ENCODE measurements at places on chromosomes 1 and 21.

DNA sequence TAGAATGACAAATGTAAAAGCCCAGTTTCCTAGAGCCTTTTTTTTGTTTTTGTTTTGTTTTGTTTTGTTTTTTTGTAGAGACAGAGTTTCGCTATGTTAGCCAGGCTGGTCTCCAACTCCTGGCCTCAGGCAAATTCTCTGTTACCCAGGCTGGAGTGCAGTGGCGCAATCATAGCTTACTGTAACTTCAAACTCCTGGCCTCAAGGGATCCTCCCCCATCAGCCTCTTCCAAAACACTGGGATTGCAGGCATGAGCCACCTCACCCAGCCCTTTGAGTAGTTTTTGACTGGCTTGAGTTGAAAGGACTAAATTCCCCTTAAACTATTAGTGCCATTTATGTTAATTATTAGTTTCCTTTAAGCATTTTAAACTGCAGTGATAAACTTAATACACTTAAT lies 28.8 kb upstream of the ZBTB18 start:
- no peak for DNase-seq

DNA sequence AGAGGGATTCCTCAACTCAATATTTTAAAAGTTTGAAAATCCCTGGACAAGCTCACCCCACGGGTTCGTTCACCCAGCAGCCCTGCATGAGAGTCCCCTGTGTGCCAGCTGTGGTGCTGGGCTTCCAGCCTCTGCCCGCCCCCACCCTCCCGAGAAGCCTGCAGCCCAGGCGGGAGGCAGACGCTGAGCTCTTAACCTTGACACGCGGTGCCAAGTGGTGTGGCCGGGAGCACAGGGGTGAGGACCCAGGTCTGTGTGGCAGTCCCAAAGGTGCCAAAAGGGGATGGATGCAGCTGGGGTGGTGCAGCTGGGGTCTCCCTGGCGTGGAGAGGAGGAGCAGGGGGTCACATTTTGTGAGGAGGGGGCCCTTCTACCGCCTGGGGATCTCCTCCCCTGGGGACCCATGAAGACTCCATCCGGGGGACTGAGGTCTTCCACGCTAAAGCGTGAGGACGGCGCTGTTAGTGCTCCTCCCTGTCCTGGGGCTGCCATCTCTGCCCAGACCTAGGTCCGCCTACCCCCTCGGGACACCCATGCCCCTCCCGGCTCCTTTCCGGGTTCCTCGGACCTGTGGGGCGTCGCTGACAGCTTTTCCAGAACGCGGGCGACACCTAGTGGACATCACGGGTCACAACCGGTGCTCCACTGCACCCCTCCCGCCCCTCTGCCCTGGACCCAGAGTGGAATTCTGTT lies 12.9 kb downstream of the PLA2G2F start:
- DNase-seq, result peak; percentile 80

- DNase-seq, result no peak
Observed at GRCh38 chr21:45898781-45899180, 82.8 kb upstream of the COL6A1 start.

- DNase-seq, result no peak
Observed at GRCh38 chr21:42124826-42125570, 53.9 kb downstream of the UMODL1 start.

DNA sequence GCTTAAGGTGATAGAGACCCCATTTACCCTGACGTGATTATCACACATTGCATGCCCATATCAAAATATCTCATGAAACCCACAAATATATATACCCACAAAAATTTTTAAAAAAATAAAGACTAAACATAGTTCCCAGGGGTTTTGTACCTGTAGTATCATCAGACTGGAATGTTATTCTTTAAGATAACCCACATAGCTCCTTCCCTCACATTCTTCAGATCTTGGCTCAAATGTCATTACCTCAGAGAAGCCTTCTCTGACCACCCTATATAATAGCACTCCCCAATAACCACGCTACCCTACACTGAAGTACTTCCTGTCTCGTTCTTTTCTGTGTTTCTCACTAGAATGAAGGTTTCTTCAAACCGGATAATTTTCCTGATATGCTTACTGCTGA lies 138.3 kb upstream of the SNX7 start:
- no peak for DNase-seq

- DNase-seq, result no peak
Observed at GRCh38 chr1:238562341-238562740, 671.6 kb upstream of the ZP4 start.

- DNase-seq, result no peak
Observed at GRCh38 chr1:179984942-179985341, 30.3 kb downstream of the CEP350 start.

DNA sequence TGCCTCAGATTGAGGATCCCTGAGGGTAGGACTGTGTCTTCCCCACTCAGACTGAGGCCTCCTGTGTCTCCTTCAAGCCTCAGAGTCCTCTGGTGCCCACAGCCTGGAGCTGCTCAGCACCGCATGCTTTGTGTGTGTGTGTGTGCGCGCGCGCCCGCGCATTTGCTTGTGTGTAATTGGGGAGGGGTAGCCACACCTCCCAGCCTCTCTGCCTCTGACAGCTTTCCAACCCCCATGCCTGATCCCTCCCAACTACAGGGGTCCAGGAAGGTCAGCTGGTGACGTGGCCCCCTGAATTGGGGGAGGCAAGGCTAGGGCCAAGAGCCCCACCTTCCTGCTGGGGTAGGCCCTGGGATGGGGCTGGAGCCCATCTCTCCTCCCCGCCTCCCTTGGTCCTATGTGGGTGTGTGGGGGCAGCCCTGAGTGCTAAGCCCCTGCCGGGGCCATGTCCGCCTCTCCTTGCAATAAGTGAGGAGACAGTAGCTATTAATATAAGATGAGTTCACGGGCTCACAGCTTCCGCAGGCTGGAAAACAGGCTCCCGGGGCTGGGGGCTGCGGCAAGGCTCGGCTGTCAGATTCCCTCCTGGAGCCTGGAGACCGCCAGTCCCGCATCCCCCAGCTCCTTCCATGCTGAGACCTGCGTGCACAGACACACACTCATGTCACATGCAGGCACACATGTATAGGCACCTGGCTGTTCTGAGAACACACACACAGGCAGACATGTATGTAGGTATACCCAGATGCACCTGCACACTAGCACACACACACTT lies 7.0 kb downstream of the GPR3 start:
- DNase-seq, result no peak

DNA sequence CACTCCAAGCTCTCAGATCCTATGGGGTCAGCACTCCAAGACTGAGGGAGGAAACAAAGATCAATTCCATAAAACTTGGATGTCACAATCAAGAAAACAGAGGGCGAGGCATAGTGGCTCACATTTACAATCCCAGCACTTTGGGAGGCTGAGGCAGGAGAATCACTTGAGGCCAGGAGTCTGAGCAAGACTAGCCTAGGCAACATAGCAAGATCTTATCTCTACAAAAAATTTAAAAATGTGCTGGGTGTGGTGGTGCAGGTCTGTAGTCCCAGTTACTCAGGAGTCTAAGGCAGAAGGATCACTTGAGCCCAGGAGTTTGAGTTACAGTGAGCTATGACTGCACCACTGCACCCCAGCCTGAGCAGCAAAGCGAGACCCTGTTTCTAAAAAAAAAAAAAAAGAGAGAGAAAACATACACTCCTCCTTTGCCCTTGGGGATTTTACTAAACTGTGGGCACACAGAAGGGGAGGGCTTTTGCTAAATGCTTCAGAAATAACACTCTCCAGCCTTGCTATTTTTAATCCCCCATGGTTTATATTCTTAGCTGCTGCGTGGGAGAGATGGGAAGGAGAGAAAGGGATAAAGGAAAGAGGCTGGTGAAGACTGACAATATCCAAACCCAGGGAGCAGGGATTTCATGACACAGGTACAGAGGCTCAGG lies 18.1 kb downstream of the ARHGEF2 start:
- no peak for DNase-seq

DNA sequence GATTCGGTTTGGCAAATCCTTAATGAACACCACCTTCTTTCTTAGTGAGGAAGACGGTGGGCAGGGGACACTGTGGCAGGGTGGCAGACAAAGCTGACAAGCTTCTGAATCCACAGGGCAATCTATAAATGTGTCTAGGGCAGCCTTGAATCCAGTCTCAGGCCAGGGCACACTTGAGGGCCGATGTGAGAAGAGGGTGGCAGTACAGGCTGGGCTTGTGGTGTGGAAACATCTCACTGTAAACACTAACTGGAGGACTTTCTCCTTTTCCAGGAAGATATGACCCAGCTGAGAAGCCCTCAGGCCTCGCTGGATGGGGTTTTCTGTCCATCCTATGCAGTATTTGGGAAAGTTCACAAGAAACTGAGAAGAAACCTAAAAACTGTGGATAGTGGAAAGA lies 46.5 kb downstream of the PKP1 start:
- DNase-seq, result no peak

GRCh38 chr1:237074371-237075117 lies 32.6 kb downstream of the RYR2 start:
- no peak for DNase-seq

- peak; percentile 32 for DNase-seq
Observed at GRCh38 chr21:31554511-31555022, 104.9 kb upstream of the SOD1 start.

GRCh38 chr1:31108861-31109260 lies 43.3 kb upstream of the PUM1 start:
- no peak for DNase-seq

GRCh38 chr1:118649369-118650106 lies 338.6 kb downstream of the TBX15 start:
- no peak for DNase-seq

- DNase-seq, result no peak
Observed at GRCh38 chr1:29696656-29697390, 460.5 kb downstream of the PTPRU start.

Measured in activated T-cell treated with anti-CD3 and anti-CD28 coated beads for 4 hours (primary cell).